ENCODE measurements at places on chromosomes 11 and 22. TPM values are rescaled to one million over a fixed set of nuclear protein-coding genes. Genes with fewer than 3 reads are reported as not detected.

DNA sequence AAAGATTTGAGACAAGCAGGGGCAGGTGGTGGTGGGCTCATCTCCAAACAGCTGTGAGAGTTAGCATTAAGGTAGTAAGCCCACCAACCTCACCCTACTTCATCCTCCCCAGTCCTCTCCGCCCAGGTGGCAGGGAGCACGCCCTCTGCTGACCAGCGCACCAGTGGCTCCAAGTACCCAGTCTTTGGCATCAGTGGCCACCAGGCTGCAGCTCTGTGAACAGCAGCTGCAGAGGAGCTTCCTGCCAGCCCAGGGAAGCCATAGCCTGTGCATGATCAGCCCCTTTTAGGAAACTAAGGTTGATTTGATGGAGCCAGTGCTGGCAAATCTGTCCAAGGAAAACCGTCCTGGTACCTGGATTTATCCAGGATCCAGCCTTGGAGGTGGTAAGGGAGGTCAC lies 21.7 kb downstream of the CAVIN3 start:
- DNase-seq, result no peak

DNA sequence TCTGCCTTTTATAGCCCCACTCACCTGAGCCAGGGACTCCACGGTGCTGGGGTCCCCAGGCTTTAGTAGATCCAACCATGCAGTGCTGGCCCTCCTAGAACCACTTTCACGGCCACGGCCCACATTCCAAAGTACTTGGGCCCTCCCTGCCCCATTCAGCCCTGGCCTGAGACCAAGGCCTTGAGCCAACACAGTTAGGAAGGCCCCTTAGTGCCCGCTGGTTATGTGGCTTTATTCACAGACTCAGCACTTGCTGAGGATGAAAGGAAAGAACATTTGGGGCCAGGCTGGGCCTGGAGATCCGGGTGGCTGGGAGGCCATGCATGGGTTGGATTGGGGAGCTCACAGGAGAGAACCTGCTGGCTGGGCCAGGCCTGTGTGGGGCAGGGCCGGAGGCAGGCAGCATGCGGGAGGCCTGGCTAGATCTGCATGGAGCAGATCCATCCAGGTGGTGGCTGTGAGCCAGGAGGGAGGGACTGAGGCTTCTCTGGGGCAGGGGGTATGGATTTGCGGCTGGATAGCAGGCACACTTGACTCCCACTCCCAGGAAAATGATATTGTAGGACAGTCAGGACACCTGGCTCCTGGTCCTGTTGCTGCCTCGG lies 12.6 kb downstream of the CHRM1 start:
- no peak for DNase-seq

- no peak for DNase-seq
Measured at GRCh38 chr11:57598831-57599155, 1.3 kb downstream of the SERPING1 start.

DNA sequence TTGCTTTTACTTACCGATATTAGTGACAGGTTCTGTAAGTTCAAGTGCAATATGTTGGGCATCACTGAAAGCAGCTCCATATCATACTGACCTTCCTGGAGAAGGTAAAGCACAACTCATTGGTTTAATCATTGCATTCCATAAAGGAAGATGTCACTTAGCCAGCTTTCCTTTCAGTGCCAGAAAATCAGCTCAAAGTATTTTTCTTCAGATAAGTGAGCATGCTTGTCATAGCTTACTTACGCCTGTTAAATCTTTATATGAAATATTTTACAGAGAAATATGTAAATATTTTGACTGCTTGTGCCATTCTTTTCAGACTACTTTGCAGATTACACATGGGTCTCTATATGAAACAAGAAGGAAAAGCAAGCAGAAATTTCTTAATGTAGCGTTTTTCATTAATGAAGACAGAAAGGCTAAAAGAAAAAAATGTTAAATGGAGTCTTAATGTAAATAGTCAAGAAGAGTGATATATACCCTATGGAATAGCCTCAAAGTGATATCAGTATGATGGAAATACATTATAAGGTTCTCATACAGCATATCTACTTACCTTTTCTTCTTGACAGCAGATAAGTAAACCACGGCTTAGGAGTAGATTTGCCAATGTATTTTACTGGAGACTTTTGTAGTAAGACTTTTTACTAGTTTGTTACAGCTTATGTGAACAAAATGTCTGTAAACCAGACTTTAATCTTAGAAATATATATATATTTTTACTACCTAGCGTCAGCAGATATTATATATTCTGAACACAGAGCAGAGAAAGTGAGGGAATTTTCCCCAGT lies 649.7 kb downstream of the METTL15 start:
- no peak for DNase-seq

GRCh38 chr11:130456286-130456685 lies 7.8 kb downstream of the ADAMTS15 start:
- DNase-seq, result no peak

GRCh38 chr11:27795955-27796861 lies 96.0 kb upstream of the BDNF start:
- DNase-seq, result no peak

The P2RY6 gene
- not detected for total RNA-seq

The APOBEC3G gene
- 29.7 TPM for total RNA-seq

All from T-cell (primary cell).